ENCODE measurements at places on chromosomes 12 and 14.

DNA sequence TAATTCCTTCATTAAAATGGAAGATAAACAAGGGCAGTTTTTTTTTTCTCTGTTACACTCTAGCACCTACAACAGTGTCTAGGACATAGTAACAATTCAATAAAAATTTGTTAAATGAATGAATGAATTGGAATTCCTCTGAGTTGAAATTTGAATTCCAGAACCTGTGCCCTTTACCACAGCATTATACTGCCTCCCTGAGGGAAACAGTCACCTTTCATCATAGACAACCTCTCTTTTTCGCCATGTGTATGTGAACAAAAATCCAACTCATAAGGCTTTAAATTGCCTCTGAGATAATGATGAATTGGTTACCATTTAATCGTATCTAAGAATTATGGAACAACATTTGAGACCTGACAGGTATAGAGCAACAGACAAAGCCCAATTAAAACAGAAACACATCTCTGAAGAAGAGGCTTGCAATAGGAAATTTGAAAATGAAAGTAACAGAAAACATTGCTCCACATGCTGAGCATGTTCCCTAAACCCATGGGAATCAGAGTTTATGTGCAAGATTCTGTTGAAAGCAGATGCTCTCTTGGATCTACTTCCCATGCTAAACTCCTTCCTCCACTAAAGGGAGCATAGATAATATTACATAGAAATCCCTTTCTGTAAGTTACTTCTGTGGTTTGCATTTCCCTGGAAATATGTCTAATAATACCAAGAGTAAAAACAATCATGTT, 657.8 kb downstream of the GALC start:
- no peak for DNase-seq

DNA sequence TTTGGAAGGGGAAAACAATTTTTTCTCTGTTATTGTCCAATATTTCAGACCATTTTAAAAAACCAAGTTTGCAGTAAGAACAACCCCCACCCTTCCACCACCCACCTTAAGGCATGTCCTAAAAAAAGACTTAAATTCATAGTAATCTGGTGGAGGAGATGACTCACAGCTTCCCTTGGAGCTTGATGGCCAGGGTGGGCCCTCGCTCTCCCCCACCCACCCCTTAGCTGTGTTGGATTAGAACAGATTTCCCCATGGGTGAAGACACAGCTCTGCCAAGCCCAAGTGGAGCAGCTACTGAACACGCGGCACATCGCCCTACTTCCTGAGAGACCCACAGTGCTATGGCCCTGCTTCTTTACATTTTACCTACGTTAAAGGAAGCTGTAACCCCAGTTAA, 140.3 kb downstream of the GCH1 start:
- DNase-seq = no peak

DNA sequence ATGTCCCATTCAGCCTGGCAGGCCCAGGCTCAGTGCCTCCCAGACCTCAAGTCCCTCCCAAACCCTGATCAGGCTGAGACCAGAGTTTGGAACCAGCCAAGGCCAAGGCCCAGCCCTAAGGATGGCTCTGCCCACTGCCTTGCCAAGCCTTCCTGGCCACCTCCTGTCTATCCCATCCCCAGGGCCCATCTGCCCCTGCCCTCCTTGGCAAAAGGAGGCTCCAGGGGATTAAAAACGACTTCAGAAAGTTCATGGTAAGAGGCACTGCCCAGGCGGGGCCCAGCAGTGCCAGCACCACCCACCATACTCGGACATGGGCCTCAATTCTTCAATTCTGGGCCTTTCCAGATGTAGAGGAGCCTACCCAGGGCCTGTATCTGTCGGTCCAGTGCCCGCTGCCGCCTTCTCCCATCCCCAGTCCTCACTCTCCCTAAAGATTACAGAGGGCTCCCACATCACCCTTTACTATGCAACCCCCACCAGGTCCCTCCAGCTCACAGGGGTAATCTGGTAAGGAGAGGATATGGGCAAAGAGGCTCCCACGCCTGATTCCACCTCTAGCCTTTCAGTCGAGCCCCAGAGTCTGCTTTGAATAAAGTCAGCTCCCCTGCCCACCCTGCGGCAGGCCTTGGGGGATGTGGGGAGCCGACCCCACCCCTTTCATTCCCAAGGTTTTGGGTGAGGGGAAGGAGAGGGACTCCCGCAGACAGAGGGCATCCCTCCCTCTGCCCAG, 932 bp downstream of the ADCY6 start:
- DNase-seq = no peak

- no peak for DNase-seq
Observed at GRCh38 chr14:59871166-59871495, 555 bp upstream of the RTN1 start.

- no peak for DNase-seq
Observed at GRCh38 chr12:65926119-65926908, 102.0 kb downstream of the HMGA2 start.

- no peak for DNase-seq
Observed at GRCh38 chr14:38291681-38292467, 36.0 kb upstream of the CLEC14A start.

GRCh38 chr12:27412047-27412446, 34.5 kb upstream of the SMCO2 start:
- DNase-seq = no peak

DNA sequence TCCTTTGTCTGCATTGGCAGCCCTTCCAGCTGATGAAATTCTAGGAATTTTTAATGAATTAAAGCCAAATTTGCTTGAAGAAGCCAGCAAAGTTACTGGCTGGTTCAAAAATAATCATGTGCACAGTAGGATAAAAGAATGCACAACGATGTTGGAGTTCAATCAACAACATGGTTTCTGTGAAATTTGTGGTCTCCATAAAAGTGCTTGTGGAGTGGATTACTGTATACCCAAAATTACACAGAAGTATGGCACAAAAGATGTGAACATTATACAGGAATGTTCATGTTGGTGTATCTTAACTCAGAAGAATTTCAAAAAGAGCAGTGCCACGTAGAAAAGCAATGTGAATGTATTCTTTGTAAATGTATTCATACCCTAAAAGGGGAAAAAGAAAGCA, 105.0 kb upstream of the METAP2 start:
- DNase-seq = no peak

DNA sequence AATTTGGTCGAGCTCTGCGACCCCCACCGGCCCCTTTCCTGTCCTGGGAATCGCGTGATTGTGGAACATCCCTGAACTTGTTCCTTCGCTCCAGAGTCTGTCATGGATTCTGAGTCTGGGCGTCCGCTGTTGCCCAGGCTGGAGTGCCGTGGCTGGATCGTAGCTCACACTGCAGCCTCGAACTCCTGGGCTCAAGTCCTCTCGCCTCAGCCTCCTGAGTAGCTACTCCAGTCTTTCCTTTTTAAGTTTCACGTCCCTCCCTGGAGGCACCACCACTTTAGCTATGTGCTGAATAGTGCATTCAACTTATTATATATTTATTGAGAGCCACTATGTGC, 698 bp downstream of the ACOT6 start:
- no peak for DNase-seq

DNA sequence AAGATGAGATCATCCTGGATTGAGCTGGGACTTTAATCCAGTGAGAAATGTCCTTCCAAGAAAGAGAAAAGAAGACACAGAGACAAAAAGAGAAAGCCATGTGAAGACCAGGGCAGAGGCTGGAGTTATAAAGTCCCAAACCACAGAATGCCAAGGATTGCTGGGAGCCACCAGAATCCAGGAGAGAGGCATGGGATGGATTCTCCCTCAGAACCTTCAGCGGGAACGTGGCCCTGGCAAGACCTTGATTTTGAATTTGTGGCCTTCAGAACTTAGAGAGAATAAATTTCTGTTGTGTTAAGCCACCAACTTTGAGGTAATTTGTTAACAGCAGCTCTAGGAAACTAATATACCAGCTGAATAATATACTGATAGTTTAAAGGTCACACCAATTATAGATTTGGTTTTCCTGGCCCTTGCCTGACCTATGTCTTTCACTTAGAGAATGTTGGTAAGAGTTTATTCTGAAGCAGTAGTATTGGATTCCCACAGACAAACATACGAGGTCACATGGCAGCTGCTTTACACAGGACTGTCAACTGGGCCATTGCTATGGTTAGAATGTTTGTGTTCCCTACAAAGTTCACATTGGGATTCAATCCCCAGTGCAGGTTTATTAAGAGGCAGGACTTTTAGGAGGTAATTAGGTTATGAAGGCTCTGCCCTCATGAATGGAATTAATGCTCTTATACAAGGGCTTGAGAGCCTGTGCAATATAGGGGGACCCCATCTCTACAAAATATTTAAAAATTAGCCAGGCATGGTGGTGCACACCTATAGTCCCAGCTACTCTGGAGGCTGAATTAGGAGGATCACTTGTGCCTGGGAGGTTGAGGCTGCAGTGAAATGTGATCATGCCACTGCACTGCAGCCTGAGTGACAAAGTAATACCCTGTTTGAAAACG, 156.5 kb upstream of the EEA1 start:
- no peak for DNase-seq

DNA sequence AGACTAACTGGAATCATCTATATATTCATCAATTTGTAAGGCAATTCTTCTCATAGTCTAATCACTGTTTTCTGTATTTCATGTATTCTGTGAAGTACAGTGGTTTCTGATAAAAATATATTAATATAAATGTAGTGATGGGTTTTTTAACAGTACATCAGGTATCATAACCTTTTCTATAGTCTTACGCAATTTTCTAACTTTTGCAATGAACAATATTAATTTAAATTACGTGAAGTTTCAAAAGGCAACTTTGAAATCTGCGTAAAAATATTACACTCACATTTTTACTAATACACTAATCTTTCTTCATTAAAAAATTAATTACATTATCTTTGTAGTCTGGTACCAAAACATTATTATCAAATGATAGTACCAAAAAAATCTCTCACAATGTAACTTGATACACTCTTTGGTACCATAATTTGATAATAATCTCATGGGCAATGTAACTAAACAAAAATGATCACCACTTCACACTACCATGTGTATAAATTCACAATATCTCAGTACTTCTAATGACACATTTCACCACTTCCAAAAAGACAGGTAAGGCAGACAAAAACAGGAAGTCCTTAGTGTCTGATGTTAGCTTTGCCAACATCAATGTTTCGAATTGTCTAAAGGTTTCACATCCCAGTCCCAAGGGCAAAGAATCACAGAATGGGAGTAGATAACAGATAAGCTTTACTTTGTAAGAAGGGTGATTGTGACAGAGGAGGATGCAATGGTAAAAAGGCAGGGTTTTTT, 8.7 kb downstream of the DNAI7 start:
- DNase-seq = no peak

DNA sequence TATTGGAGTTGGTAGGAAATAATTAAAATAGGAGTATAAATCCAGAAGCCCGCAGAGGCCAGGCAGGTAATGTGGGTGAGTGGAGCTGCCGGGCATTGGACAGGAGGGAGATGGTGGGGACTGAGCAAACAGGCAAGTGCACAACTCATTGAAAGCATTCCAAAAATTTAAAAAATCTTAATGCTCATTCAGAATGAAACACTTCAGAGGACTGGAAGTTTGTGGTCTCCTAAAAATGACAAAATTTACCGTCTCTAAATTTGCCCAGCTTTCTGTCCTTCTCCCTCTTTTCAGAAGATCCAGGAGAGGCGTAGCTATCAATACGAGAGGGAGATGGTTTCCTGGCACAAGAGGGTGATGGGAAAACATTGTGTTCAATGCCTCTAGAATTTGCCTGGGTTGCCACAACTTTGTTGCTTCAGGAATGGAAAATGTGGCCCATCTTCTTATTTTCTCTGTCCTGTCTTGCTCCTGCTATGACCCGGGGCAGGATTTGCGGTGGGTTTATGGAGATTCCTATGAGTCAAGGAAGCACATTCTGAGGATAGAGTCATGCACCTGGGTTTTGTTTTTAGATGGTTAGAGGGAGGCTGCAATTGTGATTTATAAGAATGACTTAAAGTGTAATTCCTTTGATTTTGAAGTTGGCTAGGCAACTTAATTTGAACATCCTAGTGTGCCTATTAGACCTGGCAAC, 72.2 kb downstream of the BORCS5 start:
- DNase-seq = no peak

DNA sequence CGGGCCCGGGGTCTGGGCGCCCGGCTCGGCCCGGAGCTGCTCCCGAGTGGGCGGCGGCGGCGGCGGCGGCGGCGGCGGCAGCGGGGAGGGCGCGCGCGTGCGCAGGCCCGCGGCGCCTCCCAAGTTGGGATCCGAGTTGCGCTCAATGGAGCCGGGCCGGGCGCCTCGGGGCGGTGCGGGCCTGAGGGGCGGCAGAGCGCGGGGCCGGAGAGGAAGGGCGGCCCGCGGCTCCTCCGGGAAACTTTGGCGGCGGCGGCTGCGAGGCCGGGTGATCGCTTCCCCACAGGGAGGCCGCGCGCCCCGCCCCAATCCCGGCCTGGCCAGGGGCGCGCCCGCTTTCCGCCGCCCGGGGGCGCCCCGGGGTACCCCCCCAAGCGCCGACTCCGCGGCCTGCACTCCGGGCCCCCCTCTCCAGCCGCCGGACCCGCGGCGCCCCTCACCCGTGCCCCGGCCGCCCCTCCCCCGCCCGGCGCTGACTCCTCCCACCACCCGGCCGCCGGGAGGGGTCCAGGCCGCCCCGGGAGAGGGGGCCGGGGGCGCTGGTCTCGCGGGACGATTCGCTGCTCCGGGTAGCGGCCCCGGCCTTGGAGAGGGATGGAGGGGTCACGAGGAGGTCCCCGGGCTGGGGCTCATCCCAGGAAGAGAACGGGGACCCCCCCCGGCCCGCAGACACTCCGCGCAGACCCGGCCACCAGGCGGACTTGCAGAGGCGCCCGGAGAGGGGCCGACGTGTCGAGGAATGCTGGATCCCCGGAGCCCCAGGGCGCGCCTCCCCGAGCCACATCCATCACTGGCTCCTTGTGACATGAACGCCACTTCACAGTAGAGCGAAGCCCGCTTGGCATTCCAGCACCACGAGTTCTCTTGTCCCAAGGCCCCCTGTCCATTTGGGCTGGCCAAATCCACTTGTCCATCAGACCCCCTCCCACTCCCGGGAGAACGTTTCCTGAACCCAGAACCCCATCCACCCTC, at the start of gene RILPL1:
RILPL1 (minus strand) TSS at position 48 of the 972 bp plus-strand sequence. CDS start 237 bp downstream, outside the sequence.
- DNase-seq = no peak

DNA sequence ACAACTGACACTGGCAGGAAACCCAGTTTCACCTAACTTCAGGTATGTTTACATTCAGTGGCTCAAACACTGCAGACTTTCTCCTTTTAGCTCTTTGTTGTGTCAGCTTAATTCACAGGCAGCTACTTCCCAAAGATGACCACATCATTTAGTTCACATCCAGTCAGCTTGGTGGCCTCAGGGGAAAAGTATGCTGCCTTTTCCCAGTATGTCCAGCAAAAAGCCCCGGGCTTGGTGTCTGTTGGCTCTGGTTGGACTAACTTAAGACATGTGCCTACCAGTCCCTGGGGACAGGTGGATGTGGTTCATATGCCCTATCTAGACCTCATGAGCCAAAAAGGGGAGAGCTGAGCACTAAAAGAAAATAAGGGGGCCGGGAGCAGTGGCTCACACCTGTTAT, 56.4 kb downstream of the GOLGA5 start:
- DNase-seq = no peak

DNA sequence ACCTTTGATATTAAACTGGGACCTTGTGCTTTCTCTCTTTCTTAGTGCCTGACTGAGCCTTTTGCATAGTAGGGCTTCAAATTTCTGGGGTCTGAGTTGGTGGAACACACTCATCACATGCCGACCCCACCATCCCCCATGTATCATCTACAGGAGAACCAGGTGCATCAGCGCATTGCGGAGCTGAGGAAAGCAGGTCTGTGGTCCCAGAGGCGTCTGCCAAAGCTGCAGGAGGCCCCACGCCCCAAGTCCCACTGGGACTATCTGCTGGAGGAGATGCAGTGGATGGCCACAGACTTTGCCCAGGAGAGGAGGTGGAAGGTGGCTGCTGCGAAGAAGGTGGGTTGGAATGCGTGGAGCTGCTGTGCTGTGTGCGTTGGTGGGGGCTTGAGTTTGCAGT, 37.8 kb downstream of the EP400 start:
- no peak for DNase-seq
